ENCODE measurements at places on chromosomes 5 and 9.

- no peak for DNase-seq
Observed at GRCh38 chr5:163134061-163134460, 303.3 kb upstream of the CCNG1 start.

DNA sequence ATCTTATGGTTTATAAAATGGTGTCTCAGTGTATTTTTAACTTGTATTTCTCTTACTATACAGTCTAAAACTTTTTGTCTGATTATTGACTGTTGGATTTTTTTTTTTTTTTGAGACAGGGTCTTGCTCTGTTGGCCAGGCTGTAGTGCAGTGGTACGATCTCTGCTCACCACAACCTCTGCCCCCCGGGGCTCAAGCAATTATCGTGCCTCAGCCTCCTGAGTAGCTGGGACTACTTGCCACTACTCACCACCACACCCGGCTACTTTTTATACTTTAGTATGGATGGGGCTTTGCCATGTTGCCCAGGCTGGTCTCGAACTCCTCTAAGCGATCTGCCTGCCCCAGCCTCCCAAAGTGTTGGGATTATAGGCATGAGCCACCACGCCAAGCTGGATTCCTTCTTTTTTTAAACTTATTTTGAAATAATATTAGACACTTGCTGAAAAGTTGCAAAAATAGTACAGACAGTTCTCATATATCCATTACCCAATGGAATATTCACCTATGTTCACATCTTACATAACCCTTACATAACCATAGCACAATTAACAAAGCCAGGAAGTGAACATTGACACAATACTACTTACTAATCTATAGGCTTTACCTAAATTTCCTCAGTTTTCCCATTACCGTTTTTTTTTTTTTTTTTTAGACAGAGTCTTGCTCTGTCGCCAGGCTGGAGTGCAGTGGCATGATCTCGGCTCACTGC lies 47.2 kb downstream of the STOM start:
- DNase-seq: no peak

DNA sequence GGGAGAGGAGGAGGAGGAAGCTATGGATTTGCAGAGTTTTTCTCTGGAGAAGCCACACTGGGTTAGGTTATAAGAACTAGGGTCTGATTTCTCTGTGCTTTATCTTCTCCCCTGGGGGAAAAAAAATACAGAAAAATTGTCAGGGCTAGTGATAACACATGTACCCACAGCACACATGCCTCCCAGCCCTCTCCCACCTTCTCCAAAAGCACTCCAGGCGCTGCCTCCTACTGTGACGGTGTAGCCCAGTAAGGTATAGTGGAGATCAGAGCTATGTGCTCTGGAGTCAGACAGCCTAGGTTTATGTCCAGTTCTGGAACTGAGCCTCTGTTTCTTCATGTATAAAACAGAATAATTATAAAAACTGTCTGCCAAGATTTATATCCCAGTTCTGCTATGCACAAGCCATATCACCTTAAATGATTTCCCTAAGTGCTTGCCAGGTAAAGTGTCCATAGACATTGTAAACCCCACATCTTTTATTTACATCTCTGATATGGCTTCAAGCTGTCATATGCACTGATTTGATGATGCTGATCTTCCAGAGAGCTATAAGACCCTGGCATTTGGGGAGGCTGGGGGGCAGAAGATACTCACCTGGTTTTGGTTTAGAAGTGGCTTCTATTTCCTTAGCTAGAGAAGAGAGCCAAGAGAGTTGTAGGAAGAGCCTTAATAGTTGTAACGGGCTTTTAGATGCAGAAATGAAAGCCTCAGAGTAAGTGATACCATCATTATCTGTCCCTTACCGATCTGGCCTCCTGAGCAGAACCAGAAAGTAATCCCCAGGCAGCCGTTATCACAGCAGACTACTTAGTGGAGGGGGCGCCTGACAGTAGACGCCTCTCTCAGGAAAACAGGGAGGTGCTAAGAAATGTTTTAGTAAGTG lies 7.6 kb downstream of the SLC1A3 start:
- no peak for DNase-seq

- DNase-seq: no peak
Observed at GRCh38 chr9:76267284-76267652, 127.0 kb downstream of the RFK start.

GRCh38 chr5:113034182-113034773 lies 57.7 kb downstream of the DCP2 start:
- DNase-seq: no peak

DNA sequence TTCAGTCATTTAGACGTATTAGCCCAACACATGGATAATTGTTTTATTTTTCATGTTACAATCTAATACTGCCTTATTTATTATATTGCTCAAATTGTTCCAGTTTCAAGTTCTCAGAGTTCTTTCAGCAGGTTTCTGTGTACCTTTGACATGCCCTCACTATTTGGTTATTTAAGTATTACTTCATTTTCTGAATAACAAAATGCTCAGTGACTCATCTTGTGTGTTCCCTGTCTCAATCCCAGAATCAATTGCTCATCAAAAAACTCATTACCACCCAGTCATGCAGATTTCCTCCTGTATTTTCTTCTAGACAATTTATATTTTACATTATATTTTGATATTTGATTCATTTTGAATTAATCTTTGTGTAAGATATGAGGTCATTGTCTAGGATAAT lies 562.6 kb downstream of the ANXA1 start:
- DNase-seq: no peak

DNA sequence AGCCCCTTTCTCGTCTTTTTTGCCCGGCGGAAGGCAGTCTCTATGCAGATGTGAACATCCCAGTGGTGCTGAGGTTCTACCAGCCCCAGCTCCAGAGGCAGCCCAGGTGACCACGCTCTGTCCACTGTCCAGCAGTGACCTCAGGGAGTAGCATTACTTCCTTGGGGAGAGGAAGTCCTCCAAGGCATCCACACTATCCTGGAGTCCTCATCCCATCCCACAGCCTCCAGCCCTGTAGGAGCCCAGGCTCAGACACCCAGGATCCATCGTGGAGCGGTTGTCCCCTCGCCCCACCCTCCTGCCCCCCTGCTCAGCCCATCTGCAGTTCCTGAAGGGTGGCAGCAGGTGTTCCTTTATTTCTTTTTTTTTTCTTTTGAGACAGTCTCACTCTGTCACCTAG lies 294.5 kb upstream of the IRX4 start:
- no peak for DNase-seq

DNA sequence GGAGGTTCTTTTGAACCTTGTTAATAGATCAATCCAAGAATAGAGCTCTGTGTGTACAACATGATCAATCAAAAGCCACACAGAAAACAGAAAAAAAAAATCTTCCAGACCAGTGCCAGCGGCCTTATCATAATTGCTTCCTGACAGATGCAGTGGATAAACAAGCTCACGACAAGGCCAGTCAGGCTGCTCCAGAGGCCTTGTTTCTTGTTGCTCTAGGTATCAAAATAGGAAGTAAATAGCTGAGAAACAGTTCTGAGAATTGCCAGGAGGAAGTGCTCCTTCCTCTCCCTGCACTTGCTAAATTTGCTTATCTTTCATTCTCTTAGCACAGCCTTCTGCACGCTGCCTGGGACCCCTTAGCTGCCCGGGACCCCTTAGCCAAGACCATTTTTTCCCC lies 199.0 kb upstream of the TARS1 start:
- no peak for DNase-seq

DNA sequence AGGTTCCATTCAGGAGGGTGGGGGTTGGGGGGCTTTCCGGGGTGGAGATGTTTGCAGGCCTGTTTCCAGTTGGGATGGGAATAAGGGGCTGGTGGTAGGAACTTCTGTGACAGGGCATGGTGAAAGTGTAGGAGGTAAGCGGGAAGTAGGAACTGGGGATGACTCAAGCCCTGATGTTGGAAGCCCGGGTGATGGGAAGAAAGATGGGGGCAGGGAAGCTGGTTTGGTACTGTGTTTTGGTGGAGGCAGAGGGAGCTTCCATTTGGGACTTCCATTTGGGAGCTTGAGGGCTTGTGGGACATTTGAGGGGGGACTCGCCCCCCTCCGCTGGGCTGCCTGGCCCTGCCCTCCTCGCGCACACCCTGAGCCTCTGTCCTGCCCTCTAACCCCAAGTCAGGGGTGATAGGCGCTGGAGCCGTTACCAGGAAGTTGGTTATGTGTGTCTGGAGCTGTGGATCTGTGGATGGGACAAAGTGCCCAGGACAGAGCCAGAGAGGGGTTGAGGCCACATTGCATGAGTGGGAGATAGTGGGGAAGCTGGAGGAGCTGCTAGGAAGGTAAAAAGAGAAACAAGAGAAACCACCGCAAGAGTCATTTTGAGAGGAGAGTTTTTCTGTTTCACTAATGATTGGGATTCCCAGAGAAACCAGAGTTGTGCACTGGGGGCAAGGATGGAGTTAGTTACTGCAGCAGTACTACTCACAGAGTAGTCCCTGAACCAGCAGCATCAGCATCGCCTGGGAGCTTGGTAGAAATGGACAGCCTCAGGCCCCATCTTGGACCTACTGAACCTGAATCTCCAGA lies 6.6 kb downstream of the RGS14 start:
- DNase-seq: no peak

DNA sequence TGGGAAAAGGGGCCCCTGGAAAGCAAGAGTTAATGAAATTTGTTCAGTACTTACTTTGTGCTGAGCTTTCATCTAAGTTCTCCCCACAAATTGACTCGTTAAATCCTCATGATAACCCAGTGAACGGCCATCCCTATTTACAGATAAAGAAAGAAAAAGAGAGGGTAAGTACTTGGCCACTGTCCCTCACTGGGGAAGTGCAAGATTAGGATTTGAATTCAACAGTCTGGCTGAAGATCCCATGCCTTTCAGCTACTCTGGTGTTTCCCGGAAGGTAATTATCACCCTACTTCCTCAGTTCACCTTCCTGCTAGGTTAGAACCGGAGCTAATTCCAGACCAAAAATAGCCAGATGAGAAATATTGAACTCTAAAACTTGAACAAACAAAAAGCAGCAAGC lies 269.2 kb upstream of the TLE4 start:
- DNase-seq: no peak

- DNase-seq: no peak
Observed at GRCh38 chr9:132985071-132985350, 6.5 kb downstream of the GFI1B start.

DNA sequence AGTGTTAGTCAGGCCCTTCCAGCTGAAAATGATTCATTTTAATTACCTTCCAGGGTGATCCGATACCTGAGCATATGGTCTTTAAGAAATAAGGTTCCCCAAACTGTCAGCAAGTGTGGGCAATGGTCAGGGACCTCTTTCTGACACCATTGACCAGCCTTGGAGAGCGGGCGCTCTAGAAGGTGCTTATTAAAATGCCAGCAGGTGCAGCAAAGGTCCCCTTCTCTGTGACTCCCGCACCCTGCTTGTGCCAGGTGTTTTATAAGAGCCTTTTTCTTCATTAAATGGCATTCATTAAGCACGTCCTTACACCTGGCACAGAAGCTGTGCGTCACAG lies 85.3 kb downstream of the MVB12B start:
- no peak for DNase-seq

DNA sequence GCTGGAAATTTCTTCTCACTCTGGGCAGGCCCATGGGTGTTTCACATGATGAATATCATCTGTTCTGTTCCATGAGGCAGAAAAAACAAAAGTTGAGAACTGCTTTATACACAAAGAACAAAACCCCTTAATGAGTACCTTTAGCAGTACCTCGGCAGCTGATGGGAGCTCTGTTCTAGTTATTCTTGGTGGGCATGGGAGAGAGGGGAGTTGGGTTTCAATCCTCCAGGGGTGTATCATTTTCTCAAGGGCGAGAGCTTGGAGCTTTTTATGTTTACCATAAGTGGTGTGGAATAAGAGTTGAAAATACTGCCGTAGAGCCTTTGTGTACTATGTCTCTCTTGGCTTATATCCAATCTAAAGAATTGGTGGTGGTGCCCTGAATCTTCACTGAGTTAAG lies 103.3 kb upstream of the ZNF608 start:
- no peak for DNase-seq

DNA sequence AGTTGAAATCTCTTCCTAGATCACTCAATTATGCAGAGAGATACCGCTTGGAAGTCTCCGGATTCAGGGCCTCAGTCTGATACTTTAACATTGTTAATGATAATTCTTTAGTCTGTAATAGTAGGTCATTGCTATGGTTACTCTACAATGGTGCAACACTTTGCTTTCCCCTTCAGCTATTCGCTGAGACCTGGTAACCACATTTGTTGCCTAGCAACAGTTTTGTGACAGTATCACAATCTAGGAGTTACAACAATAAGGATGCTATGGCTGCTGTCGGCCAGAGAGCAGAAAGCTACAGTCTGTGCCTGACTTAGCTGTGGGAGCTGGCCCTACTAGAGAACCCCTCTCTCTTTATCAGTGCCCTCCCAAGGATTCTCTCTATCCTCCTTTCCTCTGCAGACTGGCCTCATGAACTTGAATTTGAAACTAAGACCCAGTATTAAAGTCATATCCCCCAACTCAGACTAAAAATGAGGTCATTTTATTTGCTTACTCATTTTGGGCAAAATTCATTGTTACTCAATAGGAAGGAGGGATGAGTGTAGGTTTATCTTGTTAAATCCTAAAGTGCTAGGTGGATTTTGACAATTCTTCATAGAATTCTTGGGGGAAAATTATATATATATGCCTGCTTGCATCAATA lies 39.3 kb downstream of the NR2F1 start:
- no peak for DNase-seq

GRCh38 chr5:93054424-93055163 lies 526.4 kb downstream of the NR2F1-AS1 start:
- DNase-seq: no peak
